ENCODE measurements at places on chromosomes 1 and 21. TPM values are rescaled to one million over a fixed set of nuclear protein-coding genes. Genes with fewer than 3 reads are reported as not detected.

- DNase-seq, result no peak
Observed at GRCh38 chr21:42677339-42678321, 24.2 kb downstream of the PDE9A start.

- DNase-seq, result no peak
Observed at GRCh38 chr1:38120552-38121230, 74.1 kb upstream of the POU3F1 start.

GRCh38 chr1:231376101-231376500 lies 38.0 kb downstream of the SPRTN start:
- DNase-seq, result no peak

GRCh38 chr1:9542430-9542829 lies 3.2 kb downstream of the SLC25A33 start:
- DNase-seq, result no peak

DNA sequence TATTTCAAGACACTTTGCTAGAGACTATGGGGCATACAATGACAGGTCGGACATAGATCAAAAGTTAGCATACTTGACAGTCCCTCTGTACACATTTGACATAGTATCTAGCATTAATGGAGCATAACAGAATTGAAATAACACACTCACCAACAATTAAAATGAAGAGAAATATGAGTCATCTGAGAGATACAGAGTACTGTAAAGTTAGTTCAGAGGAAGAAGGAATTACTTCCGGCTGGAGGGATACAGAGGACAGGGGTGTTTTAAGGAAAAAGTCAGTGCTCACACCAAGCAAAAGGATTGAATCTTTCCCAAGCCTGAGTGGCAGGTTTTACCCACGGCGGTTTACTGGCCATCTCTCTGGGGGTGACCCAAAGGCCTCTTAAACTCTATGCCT lies 2.4 kb downstream of the ZMYND12 start:
- DNase-seq, result no peak

DNA sequence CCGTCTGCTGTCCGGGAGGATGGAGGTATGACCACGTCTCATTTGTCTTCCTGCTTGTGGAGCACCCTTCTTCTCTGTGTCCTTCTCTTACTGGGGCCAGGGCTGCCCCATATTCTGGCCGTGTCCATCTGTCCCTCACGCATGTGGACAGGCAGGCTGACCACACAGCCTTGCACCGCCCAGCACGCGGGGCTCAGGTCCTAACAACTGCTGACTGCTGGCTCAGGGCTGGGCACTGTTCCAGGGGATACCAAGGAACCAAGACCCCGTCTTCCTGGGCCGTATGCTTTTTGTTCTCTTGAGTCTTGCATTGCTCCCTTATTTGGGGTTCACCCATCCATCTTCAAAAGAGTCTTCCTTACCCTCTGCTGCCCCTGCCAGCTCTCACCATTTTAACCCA lies 17.5 kb upstream of the SPSB1 start:
- DNase-seq, result no peak

- DNase-seq, result no peak
Observed at GRCh38 chr1:65316233-65316632, 6.9 kb downstream of the DNAJC6 start.

Gene FCRL6
- 0.57 TPM for total RNA-seq

Gene RSPH1
- not detected for total RNA-seq

GRCh38 chr1:117116784-117117130 lies 4.8 kb downstream of the TRIM45 start:
- DNase-seq, result no peak

Gene TSPEAR
- 0.65 TPM for total RNA-seq

DNA sequence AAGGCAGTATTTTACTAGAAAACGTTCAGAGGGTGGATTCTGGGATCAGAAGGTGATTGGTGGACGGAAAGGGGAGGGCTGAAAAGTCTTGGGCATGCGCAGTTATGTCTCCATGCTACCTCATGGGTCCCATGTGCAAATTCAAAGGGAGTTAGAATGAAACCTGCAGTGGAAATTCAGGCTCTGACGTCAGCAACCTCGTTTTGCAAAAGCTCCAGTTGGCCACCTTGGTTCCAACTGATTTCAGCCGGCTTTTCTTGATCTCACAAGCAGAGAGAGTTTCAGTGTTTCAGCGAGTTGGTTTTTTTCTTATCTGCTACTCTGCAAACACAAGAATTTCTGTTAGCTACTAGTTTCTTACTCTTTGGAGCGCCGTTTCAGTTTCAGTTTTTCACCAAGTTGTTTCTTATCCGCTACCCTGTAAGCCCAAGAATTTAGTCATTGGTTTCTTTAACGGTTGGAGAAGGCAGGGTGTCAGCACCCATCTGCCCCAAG lies 69.8 kb upstream of the PGBD5 start:
- DNase-seq, result no peak

Gene PGLYRP3
- total RNA-seq, result not detected

- DNase-seq, result no peak
Observed at GRCh38 chr21:41429305-41429704, 3.3 kb downstream of the MX1 start.

Gene MPL
- total RNA-seq, result 0.73 TPM

GRCh38 chr1:234967121-234967520 lies 161.5 kb downstream of the TOMM20 start:
- no peak for DNase-seq

GRCh38 chr1:39980555-39981313 lies 25.8 kb downstream of the MFSD2A start:
- DNase-seq, result no peak

GRCh38 chr1:168112673-168113305 lies 23.9 kb downstream of the GPR161 start:
- no peak for DNase-seq

- no peak for DNase-seq
Observed at GRCh38 chr1:65213271-65214023, 65.4 kb downstream of the AK4 start.

Gene ZNF362
- total RNA-seq, result 30.3 TPM

Gene PTPN22
- 0.43 TPM for total RNA-seq

Gene FCRL5
- total RNA-seq, result not detected

DNA sequence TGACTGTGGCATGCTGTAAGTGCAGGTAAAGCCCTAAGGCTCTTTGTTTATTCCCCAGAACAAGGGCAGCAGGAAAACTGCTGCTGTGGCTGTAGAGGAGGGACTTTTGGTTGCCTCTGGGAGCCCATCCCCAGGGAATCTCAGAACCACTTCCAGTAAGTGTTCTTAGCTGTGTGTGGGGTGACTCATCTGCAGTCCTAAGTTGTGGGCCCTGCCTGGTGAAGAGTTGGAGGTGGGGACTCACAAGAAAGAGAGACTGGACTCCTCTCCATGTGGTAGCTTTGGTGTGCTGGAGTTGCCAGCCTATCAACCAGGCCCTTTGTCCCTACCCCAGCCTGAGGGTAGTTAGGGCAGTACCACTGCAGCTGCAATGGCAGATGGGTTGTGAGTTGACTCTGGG lies 24.0 kb upstream of the DENND1B start:
- DNase-seq, result no peak

DNA sequence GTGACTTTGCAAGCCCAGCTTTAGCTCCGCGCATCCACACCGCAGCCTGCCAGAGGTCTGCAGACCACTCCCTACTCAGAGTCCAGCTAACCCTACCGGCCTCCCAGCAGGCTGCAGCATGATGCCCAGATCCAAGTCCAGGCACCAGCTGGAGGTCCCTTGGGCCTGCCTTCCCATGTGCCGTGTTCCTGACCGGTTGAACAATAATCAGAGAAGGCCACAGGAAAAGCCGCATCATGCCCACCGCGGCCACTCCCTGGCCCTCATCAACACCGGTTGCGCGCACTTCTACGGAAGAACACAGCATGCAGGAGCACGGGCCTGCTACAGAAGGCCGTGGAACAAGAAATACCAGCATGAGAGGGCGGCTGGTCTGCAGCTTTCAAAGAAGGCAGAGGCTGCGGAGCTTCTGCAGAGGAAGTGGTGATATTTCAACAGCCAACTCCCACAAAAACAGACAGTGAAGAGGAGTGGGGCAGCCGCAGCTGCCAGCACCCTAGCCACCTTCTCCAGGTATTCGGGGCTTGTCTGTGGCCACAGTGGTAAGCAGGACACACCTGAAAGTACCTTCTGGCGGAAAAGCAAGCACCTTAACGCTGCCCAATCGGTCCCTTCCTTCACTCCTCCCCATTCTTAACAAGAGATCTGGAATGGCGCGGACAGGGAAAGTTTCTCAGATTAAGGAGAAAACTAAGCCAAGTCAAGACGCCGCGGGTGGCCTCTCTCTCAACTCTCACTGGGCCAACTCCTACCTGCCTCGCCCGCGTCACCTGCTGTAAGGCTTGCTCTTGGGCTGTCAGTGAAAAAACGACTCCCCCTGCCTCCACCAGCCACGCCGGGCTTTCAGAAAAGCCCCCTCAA lies 1.5 kb downstream of the PGBD5 start:
- DNase-seq, result no peak

DNA sequence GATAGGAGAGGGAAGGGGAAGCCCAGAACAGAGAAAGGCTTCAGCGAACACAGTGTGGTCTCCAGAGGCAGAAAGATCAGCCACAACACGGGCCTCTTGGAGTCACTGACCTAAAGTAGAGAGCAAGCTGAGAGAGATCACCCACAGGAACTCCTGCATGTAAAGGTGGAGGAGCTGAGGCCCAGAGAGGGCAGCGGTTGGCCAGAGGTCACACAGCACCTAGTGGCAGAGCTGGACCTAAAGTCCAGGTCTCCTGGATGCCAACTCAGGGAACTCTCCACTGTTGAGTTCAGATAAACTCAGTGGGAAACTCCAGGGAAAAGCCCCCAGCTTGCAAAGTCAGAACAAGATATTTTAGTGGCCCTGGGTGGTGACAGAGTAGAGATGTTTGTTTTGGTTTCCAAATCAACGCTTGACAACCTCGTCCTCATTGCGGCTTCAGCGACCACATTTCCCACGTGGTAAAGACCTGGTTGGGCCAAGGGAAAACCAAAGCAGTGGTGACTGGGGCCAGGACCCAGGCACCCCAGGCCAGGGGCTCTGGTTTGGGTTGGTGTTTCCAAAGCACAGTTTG lies 4.6 kb downstream of the IFFO2 start:
- no peak for DNase-seq

Gene FHAD1
- total RNA-seq, result not detected

- peak; percentile 95 for DNase-seq
Observed at GRCh38 chr1:153658400-153659174, at the start of gene SNAPIN. SNAPIN (plus strand) TSS chr1:153658703; CDS start chr1:153658744, 41 bp downstream.

DNA sequence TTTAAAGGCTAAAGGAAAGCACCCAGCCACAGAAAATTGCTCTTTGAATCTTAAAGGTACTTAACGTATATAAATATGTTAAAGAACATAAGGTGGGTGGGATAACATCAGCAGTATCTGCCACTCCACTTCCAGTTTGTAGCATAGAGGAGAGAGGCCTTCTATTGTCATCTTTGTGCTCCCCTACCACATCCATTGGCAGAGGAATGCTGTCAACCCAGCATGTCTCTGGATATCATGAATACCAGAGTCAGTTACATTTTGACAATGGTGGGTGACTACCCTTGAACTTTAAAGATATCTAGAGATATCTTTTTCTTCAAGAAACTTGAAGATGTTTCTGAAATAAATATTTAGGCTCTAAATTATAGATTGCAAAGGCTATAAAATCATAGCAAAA lies 283.2 kb upstream of the LRRC7 start:
- DNase-seq, result no peak

Gene MAB21L3
- 0.27 TPM for total RNA-seq

DNA sequence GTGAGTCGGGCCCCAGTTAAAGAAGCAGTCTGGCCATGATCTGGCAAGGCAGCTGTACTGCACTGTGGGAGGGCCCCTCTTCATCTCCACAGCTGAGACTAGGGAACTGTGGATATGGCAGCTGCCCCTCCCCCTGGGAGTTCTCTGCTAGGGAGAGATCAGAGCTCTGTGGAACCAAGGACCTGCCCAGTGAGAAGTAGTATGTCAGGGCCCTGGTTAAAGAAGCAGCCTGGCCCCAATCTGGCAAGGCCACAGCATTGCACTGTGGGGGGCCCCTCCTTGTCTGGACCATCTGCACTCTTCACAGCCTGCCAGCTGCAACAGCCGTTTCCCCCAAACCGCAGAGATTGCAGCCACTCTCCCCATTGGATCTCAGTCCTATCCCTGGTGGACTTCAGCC lies 208.5 kb downstream of the DNAH14 start:
- peak; percentile 26 for DNase-seq

Gene ZDHHC18
- total RNA-seq, result 17.7 TPM

GRCh38 chr1:207259391-207259790 lies 62.1 kb upstream of the CD55 start:
- DNase-seq, result no peak

Gene LAMB3
- 5.9 TPM for total RNA-seq

Gene ARHGEF10L
- total RNA-seq, result 59.9 TPM

Data from Right ventricle myocardium inferior (tissue), 1 donor.